ENCODE measurements at places on chromosomes 5 and 9.

DNA sequence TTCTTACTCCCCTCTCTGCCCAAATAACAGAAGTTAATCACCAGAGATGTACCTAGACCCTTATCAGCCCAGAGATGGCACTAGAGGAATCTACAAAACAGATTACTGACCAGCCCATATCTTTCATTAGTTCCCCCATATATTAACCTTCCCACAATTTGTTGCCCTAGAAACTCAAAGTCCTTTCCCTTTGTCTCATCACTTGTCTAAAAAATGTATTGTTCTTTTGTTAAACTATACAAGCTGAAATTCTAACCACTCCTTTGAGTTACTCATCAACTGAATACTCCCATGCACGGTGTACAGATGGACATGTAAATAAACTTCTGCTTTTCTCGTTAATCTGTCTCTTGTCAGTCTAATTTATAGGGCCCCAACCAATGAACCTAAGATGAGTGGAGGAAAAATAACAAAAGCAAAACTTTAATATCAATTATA is 130.9 kb downstream of the CCDC192 start:
- DNase-seq: no peak

DNA sequence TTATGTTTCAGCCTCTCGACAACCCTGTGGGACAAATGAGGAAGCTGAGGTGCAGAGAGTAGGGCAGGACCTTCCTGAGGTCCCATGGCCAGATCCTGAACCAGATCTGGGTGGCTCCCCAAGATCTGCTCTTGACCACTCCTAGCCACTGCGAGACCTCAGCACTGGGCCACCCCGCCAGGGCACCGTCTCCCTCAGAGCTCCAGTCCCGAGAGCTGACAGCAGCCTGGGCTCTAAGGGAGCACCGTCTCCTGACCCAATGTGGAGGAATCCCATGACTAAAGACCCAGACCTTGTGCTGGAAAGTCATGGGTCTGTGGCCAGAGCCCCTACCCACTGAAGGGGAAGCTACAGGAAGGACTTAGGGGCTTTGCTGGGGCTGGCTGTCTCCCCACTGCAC is 4.5 kb upstream of the LMX1B start:
- no peak for DNase-seq

DNA sequence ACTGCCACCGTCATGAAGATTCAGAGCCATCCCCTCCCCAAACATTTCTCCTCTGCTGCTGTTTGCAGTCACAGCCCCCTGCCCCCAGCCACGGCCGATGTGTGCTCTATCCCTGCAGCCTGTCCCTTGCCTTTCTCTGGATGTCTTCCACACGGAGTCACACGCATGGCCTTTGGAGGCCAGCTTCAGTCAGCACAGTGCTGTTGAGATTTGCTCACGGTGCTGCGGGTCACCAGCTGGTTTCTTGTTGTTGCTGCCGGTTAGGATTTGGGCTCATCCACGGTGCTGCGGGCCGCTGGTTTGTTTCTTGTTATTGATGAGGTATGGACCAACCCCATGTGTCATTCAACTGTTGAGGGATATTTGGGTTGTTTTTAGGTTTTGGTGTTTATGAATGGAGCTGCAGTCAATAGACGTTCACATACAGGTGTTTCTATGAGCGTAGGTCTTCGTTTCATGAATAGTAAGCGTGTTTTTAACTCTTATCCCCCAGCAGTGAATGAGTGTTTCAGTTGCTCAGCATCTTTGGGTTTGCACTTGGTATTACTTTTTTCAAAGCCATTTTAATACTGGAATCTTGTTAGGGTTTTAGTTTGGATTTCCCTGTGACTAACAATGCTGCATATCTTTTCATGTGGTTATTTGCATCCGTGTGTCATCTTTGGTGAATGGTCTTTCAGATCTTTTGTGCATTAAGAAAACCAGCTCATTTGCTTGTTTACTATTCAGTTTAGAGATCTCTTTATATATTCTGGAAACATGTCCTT is 57.6 kb downstream of the AHRR start:
- DNase-seq: peak; percentile 58

DNA sequence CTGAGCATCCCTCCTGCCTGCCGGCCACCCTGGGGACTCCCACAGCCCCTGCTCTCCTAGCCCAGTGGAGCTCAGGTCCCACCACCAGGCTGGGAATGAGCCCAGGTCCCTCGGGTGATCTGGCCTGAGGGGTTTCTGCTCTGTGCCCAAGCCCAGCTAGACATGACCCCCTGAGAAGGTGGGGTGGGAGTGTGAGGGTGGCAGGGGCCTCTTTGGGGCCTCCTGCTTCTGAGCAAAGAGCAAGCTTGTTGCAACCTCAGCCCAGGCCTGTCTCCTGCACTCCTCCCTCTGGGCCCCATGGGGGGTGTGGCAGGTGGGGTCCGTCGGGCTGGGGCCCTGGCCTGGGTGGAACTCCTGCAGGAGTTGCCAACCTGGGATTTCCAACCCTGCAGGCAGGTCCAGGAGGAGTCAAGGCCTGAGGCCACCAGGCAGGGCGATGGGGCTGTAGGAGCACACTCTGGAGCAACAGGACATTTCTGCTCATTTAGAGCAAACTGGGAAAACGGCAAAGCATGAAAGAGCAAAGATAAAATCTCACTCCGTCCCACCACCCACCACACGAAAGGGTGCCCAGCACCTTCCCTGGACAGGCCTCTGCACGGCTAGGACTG is 11.4 kb upstream of the NRARP start:
- DNase-seq: no peak

GRCh38 chr5:177966009-177966838 is 29.8 kb downstream of the PROP1 start:
- DNase-seq: no peak

GRCh38 chr5:67383451-67383850 is 186.9 kb upstream of the CD180 start:
- no peak for DNase-seq

- DNase-seq: no peak
Measured at GRCh38 chr9:133930046-133930681, 62.0 kb downstream of the VAV2 start.

Measured in activated CD4-positive, alpha-beta T cell treated with anti-CD3 and anti-CD28 coated beads, Interleukin-2, Interleukin-6, amounts not matched to agents 100 ng/mL and 50 ng/mL, durations not matched to agents 16 hours and 8 hours (primary cell).